Adrenal gland (tissue), 19 donors: ENCODE measurements at places on chromosomes 6 and 20.

DNA sequence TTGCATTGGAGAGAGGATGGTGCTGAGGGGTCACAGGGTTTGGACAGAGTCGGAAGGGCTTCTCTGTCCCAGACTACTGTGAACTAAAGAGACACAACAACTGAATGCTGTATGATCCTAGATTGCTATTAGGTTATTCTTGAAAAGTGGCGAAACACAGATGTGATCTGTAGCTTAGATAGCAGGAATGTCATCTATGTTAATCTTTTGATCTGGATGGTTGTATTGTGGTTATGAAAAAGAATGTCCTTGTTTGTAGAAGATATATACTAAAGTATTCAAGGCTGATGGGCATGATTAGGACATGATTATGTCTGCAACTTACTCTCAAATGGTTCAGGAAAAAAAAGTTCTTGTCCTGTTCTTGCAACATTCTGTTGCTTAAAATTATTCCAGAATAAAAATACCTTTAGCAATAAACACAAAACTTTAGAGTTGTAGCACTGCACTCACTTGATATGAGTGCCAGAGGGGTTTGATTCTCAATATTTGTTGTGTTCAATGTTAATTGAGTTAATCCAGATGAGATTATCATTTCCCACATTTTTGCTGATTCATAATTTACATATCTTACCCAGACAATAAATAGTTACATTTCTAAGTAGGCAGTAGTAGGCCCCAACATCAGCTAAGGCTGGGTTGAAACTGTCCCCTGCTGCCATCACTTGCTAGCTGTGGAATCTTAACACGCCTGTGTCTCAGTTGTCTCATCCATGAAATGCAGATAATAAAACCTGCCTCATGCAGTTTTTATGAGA lies 645.2 kb downstream of the KIF16B start:
- DNase-seq: no peak

- no peak for DNase-seq
Measured at GRCh38 chr20:544153-544725, 649 bp upstream of the CSNK2A1 start.

GRCh38 chr6:134669485-134669884 lies 280.4 kb downstream of the ALDH8A1 start:
- DNase-seq: no peak

DNA sequence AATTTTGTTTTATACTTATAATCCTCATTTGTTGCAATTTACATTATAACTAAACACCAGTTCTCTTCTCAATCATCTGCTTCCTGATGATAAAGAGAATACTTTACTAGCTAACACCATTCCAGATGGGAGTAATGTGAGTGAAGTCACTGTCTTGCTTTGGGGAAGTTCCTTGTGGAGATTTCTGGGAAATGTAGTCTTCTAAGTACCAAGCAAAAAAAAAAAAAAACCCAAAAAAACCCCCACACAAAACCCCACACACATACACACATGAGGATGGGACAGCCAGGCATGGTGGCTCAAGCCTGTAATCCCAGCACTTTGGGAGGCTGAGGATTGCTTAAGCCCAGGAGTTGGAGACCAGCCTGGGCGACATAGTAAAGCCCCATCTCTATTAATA lies 2.2 kb upstream of the SNPH start:
- DNase-seq: no peak
